ENCODE measurements at places on chromosomes 7 and 10.

- no peak for DNase-seq
Observed at GRCh38 chr7:108090791-108091460, 39.2 kb downstream of the LAMB4 start.

DNA sequence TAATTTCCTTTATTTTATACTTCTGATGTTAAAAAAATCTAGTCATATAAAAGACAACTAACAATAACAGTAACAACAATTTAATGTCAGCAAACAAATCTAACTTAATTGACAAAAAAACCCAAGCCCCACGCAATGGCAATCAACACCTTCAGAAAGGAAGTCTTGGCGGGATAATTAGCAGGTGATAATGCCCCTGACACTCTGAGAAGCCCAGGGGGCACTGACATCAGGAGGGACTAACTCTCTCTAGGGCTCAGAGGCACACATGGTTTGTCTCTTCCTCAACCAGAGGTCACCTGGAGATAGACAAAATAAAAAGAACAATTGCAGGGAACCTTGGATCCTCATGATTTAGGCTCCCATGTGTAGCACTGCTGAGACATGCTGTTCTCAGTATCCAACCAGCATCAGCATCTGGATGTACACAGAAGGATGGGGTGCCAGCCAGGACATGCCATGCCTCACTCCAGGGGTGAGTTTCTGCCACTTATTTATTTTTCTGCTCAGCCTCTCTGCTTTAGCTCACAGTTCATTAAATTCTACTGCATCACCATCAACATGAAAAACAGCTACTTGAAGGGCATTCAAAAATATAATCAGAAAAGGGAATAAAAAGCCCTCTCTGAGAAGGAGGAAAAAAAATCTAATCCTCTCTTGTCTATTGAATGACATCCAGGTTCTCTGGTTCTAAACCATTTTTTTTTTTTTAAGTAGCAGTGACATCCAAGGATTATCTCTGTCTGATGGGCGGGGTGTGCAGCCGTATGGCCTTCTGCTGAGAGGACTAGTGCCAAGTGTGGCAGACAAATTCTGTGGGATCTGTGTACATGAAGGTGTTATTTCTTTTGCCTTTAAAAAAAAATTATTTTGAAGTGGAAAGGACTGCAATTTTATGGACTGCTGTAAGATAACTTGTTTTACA lies 96.3 kb downstream of the ATXN7L1 start:
- no peak for DNase-seq

- no peak for DNase-seq
Observed at GRCh38 chr7:47956220-47956619, 8.0 kb upstream of the PKD1L1 start.

DNA sequence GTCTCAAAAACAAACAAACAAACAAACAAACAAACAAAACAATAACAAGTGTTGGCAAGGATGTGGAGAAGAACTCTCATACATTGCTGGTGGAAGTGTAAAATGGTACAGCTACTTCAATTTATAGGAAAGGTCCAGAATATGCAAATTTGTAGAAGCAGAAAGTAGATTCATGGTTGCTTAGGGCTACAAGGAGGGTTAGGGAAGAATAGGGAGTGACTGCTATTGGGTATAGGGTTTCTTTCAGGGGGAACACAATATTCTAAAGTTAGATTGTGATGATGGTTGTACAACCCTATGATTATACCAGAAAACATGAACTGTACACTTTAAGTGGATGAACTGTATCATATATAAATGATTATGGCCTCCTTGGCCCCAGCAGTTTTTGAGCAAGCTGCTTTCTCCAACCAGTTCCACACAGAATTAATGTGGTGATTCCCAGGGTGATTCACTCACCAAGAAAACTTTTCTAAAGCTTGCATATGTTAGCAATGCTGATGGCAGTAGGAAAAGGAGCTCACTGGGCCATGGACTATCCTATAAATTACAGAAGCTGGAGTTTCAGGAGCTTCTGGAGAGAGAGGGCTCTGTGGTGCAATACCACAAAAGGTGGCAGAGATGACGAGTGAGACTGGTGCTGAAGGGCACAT lies 52.8 kb upstream of the KCNIP2 start:
- DNase-seq, result no peak

GRCh38 chr7:29454899-29455451 lies 108.7 kb upstream of the PRR15 start:
- DNase-seq, result no peak

DNA sequence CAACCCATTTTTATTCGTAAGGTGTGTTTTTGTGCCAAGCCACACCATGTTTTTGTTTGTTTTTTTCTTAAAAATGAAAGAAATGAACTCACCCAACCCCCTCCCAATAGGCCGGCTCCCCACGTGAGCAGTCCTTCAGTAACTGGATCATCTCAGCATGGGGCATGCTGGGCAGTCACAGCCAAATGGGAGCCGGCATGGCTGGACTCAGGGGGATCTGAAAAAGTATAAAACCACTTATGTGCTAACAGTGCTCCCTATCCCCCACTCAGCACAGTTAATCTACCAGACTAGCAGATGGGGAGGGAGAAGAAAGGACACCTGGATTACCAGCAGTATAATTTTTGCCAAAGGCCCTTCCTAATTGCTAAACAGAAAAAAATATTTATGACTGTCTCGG lies 39.3 kb downstream of the BAZ1B start:
- DNase-seq, result no peak

- no peak for DNase-seq
Observed at GRCh38 chr7:80139236-80139635, 4.6 kb downstream of the GNAI1 start.

DNA sequence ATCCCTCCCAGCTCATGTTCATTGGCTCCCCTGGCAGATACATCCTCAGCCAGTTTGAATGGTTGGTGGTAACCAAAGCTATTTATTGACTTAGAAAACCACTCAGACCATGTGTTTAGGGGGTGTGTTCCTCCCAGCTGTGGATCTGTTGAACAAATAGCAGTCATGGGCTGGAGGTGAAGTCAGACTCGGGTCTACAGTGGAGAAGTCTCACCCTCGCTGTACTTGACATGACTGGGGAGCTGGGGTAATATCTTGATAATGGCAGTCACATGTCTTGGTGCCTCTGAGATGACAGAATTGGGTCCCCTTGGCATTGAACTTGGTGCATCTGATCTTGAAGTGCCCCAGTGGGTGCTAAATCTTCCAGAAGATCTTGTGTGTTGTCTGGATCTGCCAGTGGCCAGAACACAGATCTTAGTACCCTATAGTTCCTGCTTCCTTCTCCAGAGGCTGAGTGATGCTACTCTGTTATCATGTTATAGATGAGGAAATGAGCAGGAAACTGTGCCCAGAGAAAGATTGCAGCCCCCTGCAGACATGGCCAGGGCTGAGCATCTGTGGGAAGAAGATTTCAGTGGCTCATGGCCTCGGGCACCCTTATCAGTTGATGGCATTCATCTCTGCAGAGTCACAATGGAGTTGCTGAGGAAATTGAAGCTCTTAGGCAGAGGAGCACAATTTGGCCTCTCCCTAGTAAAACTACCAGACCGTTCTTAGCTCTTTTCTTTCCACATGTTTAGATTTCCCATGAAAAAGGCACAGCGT lies 50.4 kb downstream of the ADRA2A start:
- DNase-seq, result peak; percentile 5

- no peak for DNase-seq
Observed at GRCh38 chr7:158255156-158255555, 332.5 kb downstream of the PTPRN2 start.

DNA sequence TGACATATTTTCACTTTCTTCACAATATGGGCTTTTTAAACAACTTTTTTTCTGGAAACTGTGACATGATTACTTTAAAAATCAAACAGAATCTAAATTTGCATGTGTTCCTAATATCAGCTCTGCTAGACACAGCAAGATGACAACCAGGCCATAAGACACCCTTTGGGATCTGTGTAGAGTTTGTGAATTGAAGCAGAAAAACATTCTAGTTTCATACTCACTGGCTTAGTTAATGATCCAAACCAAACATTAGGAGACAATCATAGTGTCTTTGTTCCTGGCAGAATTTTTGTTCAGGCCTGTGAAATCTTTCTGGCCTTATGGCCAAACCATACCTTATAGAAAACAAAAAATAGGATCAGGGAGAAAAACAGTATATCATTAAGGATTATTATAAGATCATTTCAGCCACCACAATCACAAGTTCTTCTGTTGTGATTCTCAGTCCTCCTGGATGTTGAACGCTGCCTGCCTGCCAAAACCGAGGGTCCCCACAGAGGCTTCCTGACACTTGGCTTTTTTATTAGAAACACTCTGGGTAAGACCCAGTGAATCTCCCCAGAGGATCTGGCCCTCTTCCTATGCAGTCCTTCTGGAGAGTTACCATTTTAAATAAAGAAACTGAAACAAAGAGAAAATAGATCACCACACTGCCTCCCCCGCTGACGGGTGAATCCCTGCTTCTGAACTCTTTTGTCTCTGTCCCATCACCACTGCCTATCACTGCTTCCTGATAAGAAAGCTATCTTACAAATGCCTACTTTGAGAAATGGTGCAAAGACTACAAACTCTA lies 79.2 kb upstream of the PPP1R3C start:
- no peak for DNase-seq

- peak; percentile 36 for DNase-seq
Observed at GRCh38 chr7:87564296-87564963, 36.3 kb downstream of the ABCB1 start.

DNA sequence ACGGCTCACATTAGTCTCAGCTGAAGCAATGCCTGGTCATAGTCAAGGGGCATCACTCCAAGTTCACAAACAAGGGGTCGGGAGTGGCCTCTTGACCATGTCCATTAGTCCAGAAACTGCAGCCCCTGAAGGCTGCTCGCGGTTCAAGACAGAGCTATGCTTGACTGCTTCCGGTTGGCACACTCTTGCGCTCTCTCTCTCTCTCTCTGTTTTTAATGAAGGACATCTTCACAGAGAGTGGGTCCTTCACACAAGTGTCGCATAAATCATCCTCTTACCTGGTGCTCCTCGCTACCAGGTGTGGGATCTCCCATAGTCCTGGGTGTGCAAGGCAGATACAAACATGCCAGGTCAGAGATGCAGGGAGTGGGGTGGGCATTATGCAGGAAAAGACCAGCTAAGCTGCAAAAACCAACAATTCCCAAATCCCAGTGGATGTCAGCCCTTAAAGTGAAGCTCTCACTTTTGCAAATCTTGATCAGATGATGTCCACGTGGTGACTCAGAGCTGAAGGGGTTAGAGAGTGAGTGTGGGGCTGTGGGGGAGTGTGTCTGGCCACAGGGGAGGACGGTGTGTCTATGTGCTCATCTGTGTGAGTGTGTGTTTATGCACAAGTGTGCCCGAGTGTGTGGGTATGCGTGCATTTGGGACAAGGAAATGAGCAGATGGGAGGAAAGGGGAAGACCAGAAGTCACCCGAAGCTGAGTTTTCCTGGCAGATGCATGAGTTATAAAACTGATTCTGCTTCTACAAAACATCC lies 83.7 kb upstream of the PPP2R2D start:
- peak; percentile 10 for DNase-seq

- no peak for DNase-seq
Observed at GRCh38 chr7:4745265-4745919, 30.0 kb upstream of the AP5Z1 start.

DNA sequence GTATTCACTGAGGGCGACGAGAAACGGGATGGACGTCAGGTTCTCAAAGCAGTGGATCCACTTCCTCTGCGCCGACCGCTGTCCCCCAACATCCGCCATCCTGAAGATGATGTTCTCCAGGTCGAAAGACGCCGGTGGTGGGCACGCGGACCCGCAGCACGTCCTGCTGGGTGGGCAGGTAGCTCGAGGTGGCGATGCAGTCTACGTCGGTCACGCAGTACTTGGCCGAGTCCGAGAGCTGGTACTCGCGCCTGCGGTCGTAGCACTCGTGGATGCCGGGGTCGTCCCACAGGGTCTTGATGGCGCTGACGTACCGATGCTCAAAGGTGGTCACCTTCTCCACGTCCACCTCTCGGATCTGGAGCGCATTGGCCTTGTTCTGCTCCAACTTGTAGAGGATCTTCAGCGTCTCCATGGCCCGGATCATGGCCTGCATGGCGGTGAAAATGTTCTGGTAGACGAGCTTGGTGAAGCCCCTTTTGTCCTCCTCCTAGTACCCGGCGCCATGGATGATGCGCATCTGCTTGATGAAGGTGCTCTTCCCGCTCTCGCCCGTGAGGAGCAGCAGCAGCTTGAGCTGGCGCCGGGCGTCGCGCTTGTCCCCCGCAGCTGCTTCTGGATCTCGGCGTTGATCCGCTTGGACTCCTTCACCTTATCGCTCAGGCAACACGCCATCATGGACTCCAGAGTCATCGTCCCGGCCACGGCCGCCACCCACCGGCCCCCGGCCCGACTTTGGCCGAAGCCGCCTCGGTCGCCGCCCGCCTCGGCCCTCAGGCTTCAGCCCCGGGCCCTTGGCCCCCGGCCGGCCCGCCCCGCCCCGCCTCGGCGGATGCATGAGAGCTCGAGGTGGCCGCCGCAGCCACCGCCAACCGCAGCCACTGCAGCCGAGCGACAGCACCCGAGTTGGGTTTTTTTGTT lies 122.9 kb upstream of the KCTD7 start:
- DNase-seq, result peak; percentile 36

DNA sequence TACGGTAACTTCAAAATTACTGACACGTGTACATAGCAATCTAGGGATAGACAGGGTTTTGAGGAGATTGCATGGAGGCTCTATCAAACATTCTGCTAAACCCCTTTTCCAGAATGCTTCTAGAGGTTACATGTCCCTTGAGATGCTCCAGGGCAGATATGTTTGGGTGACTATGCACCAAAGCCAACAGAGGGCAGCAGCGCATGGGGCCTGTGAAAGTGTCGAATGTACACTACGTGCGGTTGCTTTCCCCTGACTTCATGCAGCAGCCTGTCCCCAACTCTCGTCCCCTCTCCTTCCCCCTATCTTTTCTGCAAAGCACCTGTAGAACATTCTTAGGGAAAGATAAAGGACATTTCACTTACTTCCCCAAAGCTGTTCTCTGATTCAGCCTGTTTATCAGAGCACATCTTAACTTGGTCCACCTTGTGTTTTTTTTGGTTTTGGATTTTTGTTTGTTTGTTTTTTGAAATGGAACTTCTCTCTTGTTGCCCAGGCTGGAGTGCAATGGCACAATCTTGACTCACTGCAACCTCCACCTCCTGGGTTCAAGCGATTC lies 90.2 kb downstream of the UBE3C start:
- DNase-seq, result peak; percentile 34

DNA sequence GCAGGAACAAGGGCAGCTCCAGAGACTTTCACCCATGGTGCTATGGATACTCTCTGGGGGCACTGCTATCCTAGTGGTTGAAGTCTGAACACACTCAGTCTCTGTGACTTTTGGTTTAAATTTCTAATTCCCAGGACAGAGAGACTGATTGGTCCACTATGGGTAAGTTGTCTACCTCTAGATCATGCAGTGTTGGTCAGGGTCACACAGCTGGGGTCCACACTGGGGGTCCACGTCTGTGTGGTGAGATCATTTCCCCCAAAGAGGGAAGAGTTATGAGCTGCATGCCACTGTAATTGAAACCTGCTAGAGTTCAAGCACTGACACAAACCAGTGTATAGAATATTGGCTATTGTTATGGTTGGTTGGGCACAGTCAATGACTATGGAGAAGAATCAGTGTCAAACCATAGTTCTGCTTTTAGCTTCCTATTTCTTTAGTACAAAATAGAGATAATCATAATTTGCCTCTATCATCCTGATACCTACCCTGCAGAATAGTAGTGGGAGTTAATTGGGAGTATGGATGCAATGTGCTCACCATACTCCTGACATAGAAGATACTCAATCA lies 101.6 kb downstream of the PRTFDC1 start:
- DNase-seq, result no peak

GRCh38 chr7:32658467-32658869 lies 163.2 kb downstream of the AVL9 start:
- no peak for DNase-seq

GRCh38 chr10:46558392-46559185 lies 2.1 kb upstream of the GPRIN2 start:
- peak; percentile 20 for DNase-seq

- DNase-seq, result no peak
Observed at GRCh38 chr7:48074204-48074654, 14.8 kb upstream of the UPP1 start.

GRCh38 chr7:81926154-81926553 lies 156.3 kb upstream of the HGF start:
- no peak for DNase-seq

Data from stimulated activated CD8-positive, alpha-beta memory T cell treated with anti-CD3 and anti-CD28 coated beads, Interleukin-4, amount 100 ng/mL, for 48 hours (primary cell).